ENCODE measurements at places on chromosomes 5 and 9.

GRCh38 chr5:131488463-131488862 is 146.6 kb downstream of the RAPGEF6 start:
- DNase-seq, result no peak

DNA sequence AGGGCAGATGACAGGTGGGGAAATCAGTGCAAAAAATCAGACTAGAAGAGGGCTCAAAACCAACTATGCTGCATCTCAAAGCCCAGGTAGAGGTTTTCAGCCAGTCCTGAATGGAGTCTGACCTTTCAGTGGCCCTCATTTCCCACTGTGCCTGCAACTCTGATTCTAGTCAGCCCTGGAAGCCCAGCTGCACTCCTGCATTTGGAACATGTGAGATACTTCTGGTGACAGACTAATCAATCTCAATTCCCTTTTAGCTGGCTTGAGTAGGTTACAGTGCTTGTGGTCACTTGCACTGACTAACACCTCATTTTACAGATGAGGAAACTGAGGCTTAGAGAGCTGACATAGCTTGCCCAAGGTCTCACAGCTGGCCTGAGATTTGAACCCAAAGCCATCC is 7.9 kb upstream of the ACSL6 start:
- DNase-seq, result no peak

DNA sequence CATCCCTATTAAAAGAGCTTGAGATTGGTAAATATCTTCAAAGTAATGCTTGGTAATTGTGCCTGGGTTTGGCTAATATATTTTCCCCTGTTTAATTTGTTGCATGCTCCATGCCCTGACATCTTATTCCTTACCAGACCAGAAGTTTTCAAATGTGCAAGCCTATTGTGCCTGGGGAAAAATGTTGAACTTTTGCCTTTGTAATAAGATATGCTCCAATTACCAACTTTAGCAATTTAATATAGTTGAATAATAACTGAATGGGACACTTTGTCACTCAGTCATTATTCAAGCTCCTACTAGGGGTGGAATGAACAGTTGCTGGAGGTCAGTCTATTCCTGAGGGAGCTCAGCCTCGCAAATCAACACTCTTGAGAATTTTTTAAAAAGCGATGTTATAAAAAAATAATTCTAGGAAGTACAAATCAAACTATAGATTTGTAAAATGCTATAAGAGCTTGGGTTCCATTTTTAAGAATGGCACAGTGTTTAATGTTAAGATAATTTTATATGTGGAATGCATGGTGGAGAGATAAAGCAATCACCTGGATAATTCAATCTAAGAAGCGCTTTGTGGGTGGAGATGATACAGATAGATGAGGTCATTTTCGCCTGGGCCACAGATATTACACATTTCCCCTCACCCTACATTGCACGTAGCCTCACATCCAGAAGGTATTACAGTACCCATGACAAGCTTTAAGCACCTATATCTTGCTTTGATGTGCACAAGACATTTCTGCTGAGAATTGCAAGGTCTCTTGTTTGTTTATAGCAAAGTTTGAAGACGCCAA is 231.8 kb downstream of the PIK3R1 start:
- DNase-seq, result no peak

- no peak for DNase-seq
Measured at GRCh38 chr5:141657937-141658545, 6.8 kb upstream of the FCHSD1 start.

GRCh38 chr9:124835026-124835557 is 18.2 kb upstream of the WDR38 start:
- no peak for DNase-seq

GRCh38 chr9:132646726-132647125 is 23.1 kb downstream of the DDX31 start:
- no peak for DNase-seq

- no peak for DNase-seq
Measured at GRCh38 chr5:38825494-38825893, 20.3 kb upstream of the OSMR start.

All from HL-60 (cell line).